ENCODE measurements at places on chromosomes 6 and 20. TPM values are rescaled to one million over a fixed set of nuclear protein-coding genes. Genes with fewer than 3 reads are reported as not detected.

The RIN2 gene
- total RNA-seq = 5.5 TPM

GRCh38 chr6:157533048-157533871 is 152.3 kb downstream of the ZDHHC14 start:
- H3K27ac ChIP-seq = no peak overlapping the region
- H3K36me3 ChIP-seq = no peaks in the 10 kb centered on the region

The SASH1 gene
- total RNA-seq = 11.8 TPM

- peak; percentile 45 for DNase-seq
- no peak overlapping the region for H3K4me3 ChIP-seq
- H3K27ac ChIP-seq = no peak overlapping the region
- no peaks in the 10 kb centered on the region for H3K36me3 ChIP-seq
- peaks cover 10% of the 10 kb centered on the region for H3K4me1 ChIP-seq
- no peaks in the 10 kb centered on the region for H3K27me3 ChIP-seq
Measured at GRCh38 chr6:167742719-167743303, 83.9 kb upstream of the AFDN start.

The ZKSCAN3 gene
- total RNA-seq = 9.0 TPM

GRCh38 chr6:115717472-115717871 is 343.2 kb downstream of the FRK start:
- no peak overlapping the region for H3K4me3 ChIP-seq
- no peak overlapping the region for H3K27ac ChIP-seq
- no peaks in the 10 kb centered on the region for H3K4me1 ChIP-seq
- no peak for DNase-seq
- no peaks in the 10 kb centered on the region for H3K36me3 ChIP-seq

Data from neural progenitor cell (in vitro differentiated cells).